Lung (tissue), 17 donors: ENCODE measurements at places on chromosomes 16 and 17. TPM values are rescaled to one million over a fixed set of nuclear protein-coding genes. Genes with fewer than 3 reads are reported as not detected.

The NSRP1 gene
- 24.8 TPM for total RNA-seq

The FBF1 gene
- 18.7 TPM for total RNA-seq

DNA sequence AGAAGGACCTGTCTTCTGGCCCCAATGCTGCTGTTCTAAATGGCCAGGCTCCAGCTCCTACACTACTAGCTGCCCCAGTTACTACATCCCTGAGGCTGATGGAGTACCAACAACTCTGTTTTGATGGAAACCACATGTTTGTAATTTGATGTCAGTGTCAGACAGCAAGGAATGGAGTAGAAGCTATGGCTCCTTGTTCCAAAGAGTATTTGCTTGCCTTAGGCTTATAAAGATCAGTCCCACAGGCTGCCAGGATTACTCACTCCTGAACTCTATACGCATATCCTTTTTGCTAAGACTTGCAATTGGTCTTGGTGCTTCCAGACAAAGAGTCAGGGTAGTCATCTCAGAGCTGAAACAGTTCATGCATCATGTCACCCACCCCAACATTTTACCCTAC is 139.6 kb downstream of the HS3ST3A1 start:
- peak; percentile 80 for DNase-seq
- no peak overlapping the region for H3K27ac ChIP-seq

- no peak for DNase-seq
- no peaks in the 10 kb centered on the region for H3K36me3 ChIP-seq
- H3K27ac ChIP-seq: no peak overlapping the region
Measured at GRCh38 chr17:63950940-63951907, 19.1 kb upstream of the CD79B start.

The WFDC1 gene
- total RNA-seq: 14.8 TPM

DNA sequence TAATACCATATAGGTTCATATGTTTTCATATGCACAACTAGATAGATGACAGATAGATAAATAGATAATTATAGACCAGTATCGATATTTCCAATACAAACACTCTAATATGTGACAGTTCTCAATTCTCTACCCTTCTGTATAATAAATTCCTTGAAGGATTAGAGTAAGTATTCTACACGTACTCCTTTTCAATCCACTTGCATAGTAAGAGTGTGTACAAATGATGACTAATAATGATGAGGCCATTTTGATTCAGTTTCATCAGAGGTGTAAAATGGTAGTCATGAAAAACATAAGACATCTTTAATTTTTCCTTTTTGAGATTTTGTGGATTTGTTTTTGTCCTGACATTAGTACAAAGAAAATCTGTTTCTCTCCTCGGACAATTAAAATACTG is 188.3 kb upstream of the WSB1 start:
- no peaks in the 10 kb centered on the region for H3K36me3 ChIP-seq
- no peaks in the 10 kb centered on the region for H3K4me1 ChIP-seq
- H3K27ac ChIP-seq: no peak overlapping the region
- no peak overlapping the region for H3K4me3 ChIP-seq

DNA sequence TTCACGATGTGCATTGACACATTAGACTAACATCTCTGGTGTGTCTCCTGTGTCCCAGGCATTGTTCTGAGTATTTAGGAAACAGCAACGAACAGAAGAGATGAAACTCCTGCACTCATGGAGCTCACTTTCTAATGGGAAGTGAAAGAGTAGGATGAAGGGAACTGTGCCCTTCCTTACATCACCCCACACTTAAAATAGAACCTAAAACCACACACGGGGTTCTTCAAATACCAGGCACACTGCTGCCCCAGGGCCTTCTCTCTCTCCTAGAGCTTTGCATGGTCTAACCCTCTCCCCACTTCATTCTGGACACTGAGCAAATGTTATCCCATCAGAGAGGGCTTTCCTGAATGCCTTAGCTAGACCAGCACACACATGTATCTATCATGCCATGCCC is 33.7 kb downstream of the TRIM25 start:
- no peak overlapping the region for H3K4me3 ChIP-seq
- H3K36me3 ChIP-seq: no peaks in the 10 kb centered on the region
- no peak overlapping the region for H3K27ac ChIP-seq
- H3K27me3 ChIP-seq: no peaks in the 10 kb centered on the region
- DNase-seq: no peak
- no peaks in the 10 kb centered on the region for H3K4me1 ChIP-seq

- no peaks in the 10 kb centered on the region for H3K4me1 ChIP-seq
- no peak for DNase-seq
- no peaks in the 10 kb centered on the region for H3K27me3 ChIP-seq
- H3K4me3 ChIP-seq: no peak overlapping the region
- H3K27ac ChIP-seq: no peak overlapping the region
Measured at GRCh38 chr16:68528233-68528632, 10.9 kb upstream of the ZFP90 start.

DNA sequence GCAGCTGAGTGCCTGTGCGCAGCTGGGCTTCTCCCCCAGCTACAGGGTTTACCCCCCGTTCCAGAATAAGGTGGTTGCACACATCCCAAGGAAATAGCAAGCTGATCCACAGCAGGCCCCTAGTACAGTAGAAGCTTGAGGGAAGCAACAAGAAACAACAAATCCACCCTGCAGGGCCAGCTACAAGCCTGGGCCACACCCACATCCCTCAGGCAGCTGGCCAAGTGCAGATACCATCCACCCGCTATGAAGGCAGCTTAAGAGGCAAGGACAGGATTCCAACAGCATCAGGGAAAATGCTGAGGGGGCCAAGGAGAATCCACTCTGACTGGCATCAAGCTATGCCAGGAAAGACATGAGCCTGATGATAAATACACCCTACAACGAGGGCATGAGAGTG is 66.9 kb upstream of the RCVRN start:
- H3K4me3 ChIP-seq: no peak overlapping the region
- no peaks in the 10 kb centered on the region for H3K36me3 ChIP-seq
- peak overlapping the region; percentile 4 for H3K27ac ChIP-seq
- no peaks in the 10 kb centered on the region for H3K27me3 ChIP-seq
- peaks cover 18% of the 10 kb centered on the region for H3K4me1 ChIP-seq
- peak; percentile 81 for DNase-seq

GRCh38 chr16:81283044-81283443 is 31.7 kb upstream of the GAN start:
- H3K4me3 ChIP-seq: no peak overlapping the region
- no peak for DNase-seq
- H3K27ac ChIP-seq: no peak overlapping the region
- no peaks in the 10 kb centered on the region for H3K36me3 ChIP-seq
- no peaks in the 10 kb centered on the region for H3K27me3 ChIP-seq
- peaks cover 5% of the 10 kb centered on the region for H3K4me1 ChIP-seq

GRCh38 chr16:59886021-59886420 is 1151.9 kb upstream of the GOT2 start:
- H3K4me1 ChIP-seq: no peaks in the 10 kb centered on the region
- no peaks in the 10 kb centered on the region for H3K36me3 ChIP-seq
- no peaks in the 10 kb centered on the region for H3K27me3 ChIP-seq
- no peak overlapping the region for H3K27ac ChIP-seq
- DNase-seq: peak; percentile 91

- no peaks in the 10 kb centered on the region for H3K27me3 ChIP-seq
- H3K4me3 ChIP-seq: no peak overlapping the region
- H3K27ac ChIP-seq: no peak overlapping the region
- no peaks in the 10 kb centered on the region for H3K36me3 ChIP-seq
- no peak for DNase-seq
Measured at GRCh38 chr16:79165506-79165905, 435.0 kb downstream of the MAF start.

DNA sequence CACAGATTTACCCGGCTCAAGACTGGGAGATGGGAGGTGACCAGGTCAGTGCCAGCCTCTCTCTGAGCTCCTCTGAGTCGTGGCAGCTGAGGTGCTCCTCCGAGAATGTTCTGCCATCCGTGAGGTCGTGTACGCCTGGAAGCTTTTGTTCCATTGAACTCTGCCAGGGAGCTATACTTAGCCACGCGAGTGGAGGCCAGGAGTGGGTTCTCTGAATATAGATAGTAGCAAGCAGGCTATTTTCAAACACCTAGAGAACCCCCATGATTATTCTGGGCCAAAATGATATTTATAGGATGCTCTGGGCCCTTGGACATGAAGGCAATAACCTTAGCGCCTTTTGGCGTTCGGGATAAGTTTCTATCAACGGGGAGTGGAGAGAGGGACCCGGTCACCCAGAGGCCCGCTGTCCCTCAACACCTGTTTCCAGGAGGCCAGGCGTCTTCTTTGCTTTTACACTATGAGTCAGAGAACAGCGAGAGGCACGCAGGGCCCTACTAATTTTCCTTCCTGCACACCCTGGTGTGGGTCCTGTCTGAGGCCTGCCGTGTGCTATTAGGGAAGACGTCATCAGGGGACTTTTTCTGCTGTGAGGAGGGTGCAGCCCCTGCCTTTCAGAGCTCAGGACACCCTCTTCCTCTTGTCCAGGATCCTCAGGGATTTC is 11.0 kb upstream of the MVD start:
- no peak overlapping the region for H3K27ac ChIP-seq
- H3K4me1 ChIP-seq: no peaks in the 10 kb centered on the region
- H3K4me3 ChIP-seq: no peak overlapping the region
- no peak for DNase-seq
- H3K27me3 ChIP-seq: no peaks in the 10 kb centered on the region
- no peaks in the 10 kb centered on the region for H3K36me3 ChIP-seq

- H3K4me3 ChIP-seq: peak within 1 kb of the TSS; percentile 87
- H3K27ac ChIP-seq: peak within 1 kb of the TSS; percentile 92
- no peaks in the 10 kb centered on the region for H3K4me1 ChIP-seq
- H3K36me3 ChIP-seq: peaks cover 6% of the 10 kb centered on the region
Measured at GRCh38 chr16:57999971-58000705, at the start of gene ZNF319. Gene ZNF319, minus strand, starts transcription at chr16:58000672. Its CDS starts 2,407 bp downstream, at chr16:57998265.

DNA sequence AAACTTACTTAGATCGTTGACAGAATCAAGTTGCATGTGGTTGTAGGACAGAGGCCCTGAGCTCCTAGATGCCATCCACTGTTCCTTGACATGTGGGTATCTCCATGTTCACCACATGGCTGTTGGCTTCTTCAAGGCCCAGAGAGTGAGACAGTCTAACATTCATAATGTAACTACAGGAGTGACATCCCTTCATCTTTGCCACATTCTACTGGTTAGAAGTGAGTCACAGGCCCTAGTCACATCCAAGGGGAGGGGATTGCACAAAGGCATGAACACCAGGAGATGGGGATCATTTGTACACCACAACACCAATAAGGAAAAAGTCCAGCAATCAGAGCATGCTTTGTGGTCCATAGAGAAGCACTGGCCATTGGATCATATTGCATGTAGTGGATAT is 56.6 kb downstream of the WSCD1 start:
- no peak overlapping the region for H3K27ac ChIP-seq
- H3K4me1 ChIP-seq: no peaks in the 10 kb centered on the region
- H3K36me3 ChIP-seq: no peaks in the 10 kb centered on the region
- H3K4me3 ChIP-seq: no peak overlapping the region

DNA sequence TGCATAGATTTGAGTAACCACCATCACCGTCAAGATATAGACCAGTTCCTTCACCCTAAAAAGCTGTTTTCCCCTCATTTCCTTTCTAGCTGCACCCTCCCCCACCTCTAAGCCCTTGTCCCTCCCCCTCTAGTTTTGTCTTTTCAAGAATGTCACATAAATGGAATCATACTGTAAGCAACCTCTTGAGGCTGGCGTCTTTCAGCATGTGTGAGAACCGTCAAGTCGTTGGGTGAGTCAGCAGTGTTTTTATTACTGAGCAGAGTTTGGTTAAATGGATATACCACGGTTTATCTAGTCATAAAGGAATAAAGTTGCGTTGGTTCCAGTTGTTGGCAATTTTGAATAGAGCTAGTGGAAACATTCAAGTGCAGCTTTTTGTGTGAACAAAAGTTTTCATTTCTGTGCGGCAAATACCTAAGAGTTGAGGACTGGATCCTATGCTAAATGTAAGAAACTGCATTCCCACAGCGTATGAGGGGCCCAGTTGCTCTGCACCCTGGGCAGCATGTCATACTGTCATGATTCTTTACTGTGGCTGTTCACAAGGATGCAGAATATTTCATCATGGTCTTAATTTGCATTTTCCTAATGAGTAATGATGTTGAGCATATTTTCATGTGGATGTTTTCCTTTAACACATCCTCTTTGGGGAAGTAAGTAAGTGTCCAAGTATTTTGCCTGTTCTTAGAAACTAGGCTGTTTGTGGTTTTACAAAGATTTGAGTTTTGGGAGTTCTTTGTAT is 264.3 kb downstream of the CPPED1 start:
- no peak for DNase-seq
- no peak overlapping the region for H3K4me3 ChIP-seq
- H3K27ac ChIP-seq: no peak overlapping the region
- H3K27me3 ChIP-seq: no peaks in the 10 kb centered on the region
- no peaks in the 10 kb centered on the region for H3K4me1 ChIP-seq
- no peaks in the 10 kb centered on the region for H3K36me3 ChIP-seq

The DHRS7C gene
- total RNA-seq: not detected

DNA sequence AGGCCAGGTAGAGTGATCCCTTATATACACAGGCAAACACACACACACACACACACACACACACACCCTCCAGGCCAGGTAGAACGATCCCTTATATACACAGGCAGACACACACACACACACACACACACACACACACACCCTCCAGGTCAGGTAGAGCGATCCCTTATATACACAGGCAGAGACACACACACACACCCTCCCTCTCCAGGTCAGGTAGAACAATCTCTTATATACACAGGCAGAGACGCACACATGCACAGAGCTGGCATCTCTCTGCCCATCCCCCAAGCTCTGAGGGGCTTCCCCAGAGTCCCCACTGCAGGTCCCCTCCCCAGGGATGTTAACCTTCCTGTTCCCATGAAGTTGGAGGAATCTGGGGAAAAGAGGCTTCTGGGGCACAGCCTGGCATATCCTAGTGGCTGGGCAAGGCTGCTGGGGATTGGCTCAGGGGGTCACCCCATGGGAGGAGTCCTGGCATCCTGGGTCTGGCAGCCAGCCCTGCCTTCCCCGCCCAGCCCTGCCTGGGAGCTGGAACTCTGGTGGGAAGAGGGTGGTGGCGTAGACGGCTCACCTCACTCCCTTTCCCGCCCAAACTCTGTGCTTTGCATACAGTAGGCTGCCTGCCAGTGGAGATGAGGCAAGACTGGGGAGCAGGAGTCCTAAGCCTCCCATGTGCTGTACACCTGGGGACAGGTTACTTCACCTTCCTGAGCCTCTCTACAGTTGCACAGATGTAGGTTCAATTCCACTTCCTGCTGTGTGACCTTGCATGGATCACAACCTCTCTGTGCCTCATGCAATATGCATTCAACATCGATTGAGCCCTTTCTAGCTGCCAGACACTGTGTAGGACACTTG is 41.8 kb downstream of the TEKT5 start:
- no peak overlapping the region for H3K27ac ChIP-seq
- no peaks in the 10 kb centered on the region for H3K4me1 ChIP-seq
- H3K4me3 ChIP-seq: no peak overlapping the region
- H3K27me3 ChIP-seq: no peaks in the 10 kb centered on the region
- no peaks in the 10 kb centered on the region for H3K36me3 ChIP-seq
- DNase-seq: no peak

GRCh38 chr16:85432606-85433005 is 180.5 kb upstream of the GSE1 start:
- no peaks in the 10 kb centered on the region for H3K27me3 ChIP-seq
- H3K27ac ChIP-seq: no peak overlapping the region
- H3K4me1 ChIP-seq: peaks cover 9% of the 10 kb centered on the region
- no peak overlapping the region for H3K4me3 ChIP-seq

- no peak for DNase-seq
- H3K4me3 ChIP-seq: no peak overlapping the region
- no peaks in the 10 kb centered on the region for H3K4me1 ChIP-seq
- H3K27ac ChIP-seq: no peak overlapping the region
- H3K36me3 ChIP-seq: no peaks in the 10 kb centered on the region
Measured at GRCh38 chr16:48681520-48681919, 71.5 kb upstream of the N4BP1 start.
